Activated T-cell treated with anti-CD3 and anti-CD28 coated beads for 24 hours (primary cell): ENCODE measurements at places on chromosomes 3 and 15.

DNA sequence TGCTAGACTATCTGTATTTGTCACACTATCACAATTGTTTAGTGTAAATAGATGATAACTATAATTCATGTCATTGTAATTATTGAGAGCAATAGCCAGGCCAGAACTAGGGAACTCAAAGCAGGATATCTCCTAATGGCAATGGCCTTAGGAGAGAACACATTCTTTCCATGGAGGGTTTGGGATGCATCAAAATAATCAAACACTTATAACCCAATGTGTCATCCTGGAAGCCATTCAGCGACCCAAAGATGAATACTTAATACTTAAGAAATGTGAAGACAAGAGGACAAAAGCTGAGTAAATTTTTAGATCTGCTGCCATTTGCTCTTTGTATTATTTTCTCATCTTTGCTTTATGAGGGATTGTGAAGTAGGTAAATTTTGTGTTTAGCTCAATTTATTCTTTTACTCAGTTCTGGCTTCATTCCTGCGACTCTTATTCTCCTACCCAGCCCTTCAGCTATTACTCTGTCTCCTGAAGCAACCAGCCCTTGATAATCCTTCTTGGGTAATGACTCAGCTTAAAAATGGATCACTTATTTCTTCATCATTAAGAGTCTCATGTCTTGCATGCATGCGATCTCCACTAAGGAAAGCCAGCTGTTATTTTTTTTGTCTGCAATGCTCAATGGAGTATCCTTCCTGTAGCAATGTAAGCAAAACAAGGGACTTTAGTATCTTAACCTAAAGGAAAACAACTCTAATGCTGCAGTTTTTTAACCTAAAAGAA, 2.0 kb downstream of the OR4F15 start:
- DNase-seq: no peak

DNA sequence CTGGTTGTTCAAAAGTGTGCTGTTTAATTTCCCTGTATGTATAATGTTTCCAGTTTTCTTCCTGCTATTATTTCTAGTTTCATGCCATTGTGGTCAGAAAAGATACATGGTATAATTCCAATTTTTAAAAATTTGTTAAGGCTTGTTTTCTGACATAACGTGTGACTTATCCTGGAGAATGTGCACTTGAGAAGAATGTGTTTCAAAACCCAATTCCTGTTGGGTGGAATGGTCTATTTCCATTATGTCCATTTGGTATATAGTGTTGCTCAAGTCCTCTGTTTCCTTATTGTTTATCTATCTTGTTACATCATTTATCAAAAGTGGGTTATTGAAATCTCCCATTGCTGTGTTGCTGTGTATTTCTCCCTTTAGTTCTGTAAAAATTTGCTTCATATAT, 215.4 kb downstream of the GREM1 start:
- DNase-seq: no peak

GRCh38 chr3:150762662-150763121, 277 bp downstream of the SIAH2 start:
- DNase-seq: no peak

DNA sequence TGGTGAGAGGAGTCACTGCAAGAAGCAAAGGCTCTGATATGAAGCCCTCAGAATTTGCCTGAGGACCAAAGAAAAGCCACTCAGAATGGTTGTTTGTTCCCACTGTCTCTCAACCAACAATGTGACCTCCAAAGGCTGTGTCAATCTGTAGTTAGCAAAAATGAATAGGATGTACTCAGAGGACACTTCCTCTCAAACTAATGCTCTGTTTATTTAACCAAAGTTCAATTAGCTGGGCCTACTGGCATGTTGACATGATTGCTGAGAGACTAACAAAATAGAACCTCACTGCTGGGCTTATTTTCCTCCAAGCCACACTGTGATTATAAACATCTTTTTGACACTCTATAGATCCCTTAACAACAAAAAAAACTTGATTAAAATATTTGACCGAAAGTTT, 522.5 kb downstream of the OCA2 start:
- no peak for DNase-seq

GRCh38 chr15:42118650-42119445, 24.5 kb upstream of the PLA2G4D start:
- no peak for DNase-seq

GRCh38 chr3:98974442-98974841, 72.9 kb upstream of the DCBLD2 start:
- no peak for DNase-seq
